NCI-H526 (cell line): ENCODE measurements at places on chromosomes 7 and 10.

DNA sequence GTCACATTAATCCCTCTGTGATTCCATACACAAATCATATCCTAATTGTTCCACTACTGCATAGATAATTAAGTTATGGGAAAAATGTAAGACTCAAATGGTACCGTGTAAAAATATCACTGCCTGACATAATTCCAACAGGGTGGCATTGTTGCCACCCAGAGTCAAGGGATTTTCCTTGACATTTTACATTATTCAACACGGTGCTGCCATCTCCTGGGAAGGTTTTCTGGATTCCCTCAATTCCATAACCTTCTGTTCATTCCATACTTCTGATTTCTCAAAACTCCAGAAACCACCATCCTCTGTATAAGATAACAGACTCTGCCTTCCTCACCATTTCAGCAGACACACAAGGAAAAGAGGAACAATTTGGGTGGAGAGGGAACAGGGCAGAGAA is 495.9 kb downstream of the XPNPEP1 start:
- no peak for DNase-seq

GRCh38 chr7:158382363-158383254 is 205.0 kb downstream of the PTPRN2 start:
- DNase-seq, result no peak

- no peak for DNase-seq
Measured at GRCh38 chr10:131127610-131128009, 183.9 kb downstream of the TCERG1L start.

- peak; percentile 7 for DNase-seq
Measured at GRCh38 chr10:131786756-131787605, 113.8 kb upstream of the PPP2R2D start.

DNA sequence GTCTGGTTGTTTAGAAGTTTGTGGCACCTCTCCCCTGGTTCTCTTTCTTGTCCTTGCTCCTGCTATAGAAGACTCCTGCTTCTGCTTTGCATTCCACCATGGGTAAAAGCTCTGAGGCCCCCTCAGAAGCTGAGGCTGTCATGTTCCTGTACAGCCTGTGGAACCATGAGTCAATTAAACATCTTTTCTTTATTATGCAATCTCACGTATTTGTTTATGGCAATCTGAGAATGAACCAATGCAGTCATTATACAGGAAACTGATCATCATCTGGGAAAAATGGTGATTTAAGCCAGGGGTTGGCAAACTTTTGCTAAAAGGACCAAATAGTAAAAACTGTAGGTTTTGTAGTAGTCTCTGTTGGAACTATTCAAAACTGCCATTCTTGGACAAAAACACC is 175.4 kb downstream of the CSTF2T start:
- no peak for DNase-seq

- DNase-seq, result no peak
Measured at GRCh38 chr7:75711656-75712514, 26.9 kb downstream of the HIP1 start.

DNA sequence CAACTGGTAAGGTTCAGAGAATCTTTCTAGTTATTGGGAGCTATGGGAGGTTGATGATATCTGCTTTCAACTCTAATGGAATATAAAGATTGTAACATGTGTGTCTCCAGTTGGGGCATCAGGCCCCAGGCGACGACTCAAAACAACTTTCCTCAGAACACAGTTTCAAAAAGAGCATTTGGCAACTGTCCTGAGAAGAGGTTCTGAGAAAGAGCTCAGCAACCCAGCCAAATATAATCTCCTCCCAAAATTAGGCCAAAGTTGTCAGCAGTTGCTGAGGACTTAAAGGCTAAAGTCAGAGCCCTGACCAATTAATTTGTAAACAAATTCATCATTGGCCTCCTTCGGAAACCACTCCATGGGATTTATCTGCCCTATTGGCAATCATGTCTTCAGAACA is 251.1 kb upstream of the NFE2L3 start:
- DNase-seq, result no peak

DNA sequence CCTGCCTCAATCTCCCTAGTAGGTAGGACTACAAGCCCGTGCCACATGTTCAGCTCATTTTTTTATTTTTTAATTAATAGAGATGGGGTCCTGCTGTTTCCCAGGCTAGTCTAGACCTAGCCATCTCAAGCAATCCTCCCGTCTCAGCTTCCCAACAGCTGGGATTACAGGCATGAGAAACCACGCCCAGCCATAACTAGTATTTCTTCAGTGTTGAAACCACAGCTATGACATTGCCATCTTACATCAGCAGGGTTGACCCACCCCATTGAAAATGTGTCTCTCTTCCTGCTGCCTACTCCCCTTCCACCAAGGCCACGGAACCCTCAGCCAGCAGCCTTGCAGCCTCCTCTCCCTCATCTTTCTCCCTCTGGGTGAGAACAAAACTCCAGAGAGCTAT is 62.1 kb upstream of the ZNF746 start:
- DNase-seq, result no peak

DNA sequence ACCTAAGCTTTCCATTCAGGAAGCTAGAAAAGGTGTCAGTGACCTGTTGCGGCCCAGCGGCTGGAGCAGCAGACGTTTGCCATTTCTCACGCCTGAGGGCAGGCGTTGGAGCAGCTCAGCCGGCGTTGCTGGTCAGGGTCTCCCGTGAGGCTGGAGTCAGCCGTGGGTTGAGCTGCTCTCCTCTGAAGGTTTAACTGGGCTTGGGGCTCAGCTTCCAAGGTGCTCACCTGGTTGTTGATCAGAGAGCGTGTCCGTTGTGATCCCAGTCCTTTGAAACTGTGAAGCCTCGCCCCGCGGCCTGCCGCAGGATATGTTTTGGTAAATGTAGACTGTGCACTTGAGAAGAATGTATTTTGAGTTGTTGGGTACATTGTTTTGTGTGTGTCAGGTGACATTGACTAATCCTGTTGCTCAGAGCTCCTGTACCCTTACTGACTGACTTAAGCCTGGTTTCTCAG is 20.6 kb upstream of the PWWP2B start:
- no peak for DNase-seq

GRCh38 chr10:62492012-62492869 is 118.1 kb downstream of the ZNF365 start:
- no peak for DNase-seq

- no peak for DNase-seq
Measured at GRCh38 chr7:121360564-121360963, 31.8 kb downstream of the WNT16 start.

DNA sequence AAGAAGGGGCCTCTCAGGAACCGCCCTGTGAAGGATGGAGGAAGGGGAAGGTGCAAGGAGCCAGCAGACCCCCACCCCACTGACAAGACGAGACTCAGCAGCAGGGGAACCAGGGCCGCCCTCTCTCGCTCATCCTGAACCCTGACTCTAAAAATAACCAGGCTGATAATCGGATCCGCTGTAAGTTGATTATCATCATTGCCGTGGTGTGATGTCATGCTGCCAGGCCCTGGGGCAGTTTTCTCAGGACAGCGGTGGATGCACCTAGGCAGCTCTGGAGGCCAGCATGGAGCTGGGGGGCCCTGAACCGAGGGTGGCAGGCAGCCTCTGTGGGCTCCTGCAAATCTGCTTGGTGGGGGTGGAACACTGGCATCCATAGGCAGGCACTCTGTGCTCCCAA is 7.9 kb downstream of the RET start:
- DNase-seq, result no peak

DNA sequence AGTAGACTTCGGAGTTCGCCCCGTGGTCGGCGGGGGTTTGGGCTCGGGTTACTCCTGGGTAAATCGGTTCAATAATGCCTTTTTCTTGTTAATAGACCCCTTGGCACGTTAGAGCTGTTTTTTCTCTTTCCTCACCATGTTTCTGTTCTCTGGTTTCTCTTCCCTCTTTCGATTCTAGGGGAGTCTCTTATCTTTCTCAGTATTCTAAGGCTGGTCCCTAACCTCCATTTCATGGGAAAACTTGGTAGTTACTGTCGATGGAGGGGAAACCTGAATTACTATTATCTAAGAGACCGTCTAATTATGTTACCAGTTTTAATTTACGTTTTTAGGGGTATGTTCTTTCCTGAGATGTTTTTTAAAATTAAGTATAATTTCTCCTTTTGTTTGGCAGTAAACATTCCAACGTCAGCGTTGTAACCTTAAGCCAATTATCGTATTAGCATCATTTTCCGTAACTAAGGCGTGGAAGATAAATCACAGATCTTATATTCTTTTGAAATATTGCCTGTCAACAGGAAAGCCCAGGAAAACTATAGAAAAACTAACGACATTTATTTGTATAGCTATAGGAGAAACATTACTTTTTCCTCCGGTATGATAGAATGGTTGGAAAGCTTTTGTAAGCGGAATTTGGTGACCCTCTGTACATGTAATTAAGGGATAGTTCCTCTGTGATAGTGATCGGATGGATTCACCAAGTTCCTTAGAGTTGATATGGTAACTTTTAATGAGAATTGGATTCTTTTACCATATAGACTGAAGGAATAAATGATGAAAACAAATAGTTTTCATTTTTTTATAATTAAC is 847 bp downstream of the BTAF1 start:
- DNase-seq, result no peak
